NCI-H446 (cell line): ENCODE measurements at places on chromosomes 6 and 20.

GRCh38 chr6:48229841-48230240, 118.8 kb upstream of the PTCHD4 start:
- DNase-seq: no peak

DNA sequence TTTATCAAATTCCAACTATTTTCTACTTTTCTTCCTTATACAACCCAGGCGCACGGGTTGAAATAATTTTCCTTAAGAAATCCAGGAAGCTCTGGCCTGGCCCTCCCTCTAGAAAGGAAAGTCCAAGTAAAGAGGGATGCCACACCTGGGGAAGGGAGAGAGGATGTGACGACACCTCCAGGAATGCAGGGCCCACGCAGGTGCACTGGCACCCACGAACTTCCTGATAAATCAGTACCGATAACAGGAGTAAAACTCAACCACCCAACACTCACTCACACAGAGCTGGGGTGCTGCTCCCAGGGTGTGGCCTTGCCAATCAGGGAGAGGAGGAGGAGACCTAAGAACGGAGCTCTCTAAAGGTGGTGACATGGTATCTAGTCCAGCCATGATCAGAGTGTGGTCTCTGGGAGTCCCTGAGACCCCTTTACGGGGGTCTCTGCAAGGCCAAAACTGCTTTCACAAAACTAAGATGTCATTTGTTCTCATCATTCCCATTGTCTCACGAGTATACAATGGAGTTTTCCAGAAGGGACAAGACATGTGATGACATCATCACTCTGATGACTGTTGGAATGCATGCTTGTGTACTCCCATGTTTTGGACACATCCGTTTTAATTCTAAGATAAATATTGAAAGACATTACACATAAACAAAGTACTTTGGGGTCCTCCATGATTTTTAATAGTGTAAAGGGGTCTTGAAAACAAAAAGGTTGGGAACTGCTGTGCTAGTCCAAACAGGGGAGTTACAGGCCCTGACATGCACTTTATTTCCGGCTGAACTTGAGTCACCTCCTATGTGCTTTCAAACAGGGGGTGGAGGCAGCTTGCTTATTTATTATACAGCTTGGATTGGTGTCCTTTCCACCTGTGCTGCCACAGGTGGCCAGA, 2.2 kb upstream of the PARD6B start:
- DNase-seq: no peak

DNA sequence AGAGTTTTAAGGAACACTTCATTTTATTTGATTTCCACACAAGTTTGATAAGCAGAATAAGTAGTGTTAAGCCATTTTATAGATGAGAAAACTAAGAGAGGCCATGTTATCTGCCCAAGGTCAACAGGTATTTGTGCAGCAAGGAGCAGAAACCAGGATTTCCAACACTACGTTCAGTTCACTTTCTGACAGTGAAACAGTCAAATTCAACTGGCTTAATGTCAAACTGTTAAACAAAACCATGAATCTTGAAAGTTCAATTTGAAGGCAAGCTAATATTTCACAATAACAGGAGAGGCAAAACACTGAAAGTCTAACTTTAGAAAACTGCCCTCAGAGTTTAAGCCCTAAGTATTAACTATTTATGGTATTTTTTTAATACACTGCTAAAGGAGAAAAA, 32.6 kb downstream of the DTNBP1 start:
- DNase-seq: no peak

GRCh38 chr20:32967961-32968457, 36.2 kb downstream of the SUN5 start:
- DNase-seq: no peak

DNA sequence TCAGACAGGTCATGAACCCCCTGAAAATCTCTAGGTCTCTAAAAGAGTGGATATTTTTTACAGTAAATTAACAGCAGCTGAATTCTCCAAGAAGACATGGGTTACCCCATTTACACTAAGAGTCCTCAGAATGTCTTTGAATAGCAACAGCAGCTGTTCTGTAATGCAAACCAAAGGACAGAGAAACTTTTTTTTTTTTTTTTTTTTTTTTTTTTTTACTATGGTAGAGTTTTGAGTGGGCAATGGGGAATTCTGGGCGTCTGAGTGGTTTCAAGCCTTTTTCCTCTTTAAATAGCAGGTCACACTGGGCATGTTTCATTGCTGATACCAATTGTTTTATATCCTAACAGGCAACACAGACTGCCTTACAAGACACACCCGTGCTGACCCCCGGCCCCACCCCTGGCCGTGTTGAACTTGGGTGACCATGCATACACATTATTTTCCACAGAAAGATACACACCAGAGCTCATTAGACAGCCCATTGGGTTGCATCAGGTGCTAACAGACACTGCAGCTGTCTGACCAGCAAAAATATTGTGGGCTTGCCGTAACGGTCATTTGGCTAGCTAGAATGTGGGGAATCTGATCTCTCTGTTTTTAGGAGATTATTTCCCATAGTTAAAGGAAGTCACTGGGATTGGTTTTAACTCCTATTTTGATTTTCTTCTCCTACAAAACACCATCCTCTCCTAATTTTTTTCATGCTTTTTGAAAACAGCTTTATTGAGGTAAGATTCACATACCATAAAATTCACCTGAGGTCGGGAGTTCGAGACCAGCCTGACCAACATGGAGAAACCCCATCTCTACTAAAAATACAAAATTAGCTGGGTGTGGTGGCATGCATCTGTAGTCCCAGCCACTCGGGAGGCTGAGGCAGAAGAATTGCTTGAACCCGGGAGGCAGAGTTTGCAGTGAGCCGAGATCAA, 26.7 kb upstream of the IRF4 start:
- no peak for DNase-seq

DNA sequence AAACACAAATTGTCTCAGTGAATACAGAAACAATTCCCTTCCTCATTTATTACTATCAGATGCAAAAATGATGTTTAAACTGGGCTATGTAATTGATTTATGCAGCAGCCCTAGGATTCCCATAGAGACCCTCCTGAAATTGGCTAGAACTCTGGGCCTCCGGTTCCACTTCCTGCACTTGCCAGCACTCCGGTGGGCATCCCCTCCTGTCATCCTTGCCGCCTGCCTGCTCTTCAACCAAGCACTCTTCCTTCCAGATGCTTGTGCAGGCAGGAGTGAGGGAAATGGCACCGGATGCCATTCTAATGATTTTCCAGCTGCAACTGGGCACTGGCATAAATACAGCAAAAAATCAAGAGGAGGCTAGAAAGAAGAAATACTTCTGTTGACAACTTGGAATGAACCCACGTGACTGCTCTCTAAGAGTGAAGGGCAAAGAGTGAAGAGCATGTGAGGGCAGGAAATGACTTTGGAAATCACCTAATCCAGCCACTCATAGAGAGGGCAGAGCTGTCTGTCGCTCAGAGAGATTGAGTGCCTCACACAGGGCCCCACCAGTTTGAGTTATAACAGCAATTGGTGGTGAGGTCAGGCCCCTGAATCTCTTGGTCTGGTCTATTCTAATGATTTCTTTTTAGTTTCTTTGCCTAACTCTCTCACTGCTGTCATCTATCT, 3.7 kb upstream of the NEDD9 start:
- no peak for DNase-seq

DNA sequence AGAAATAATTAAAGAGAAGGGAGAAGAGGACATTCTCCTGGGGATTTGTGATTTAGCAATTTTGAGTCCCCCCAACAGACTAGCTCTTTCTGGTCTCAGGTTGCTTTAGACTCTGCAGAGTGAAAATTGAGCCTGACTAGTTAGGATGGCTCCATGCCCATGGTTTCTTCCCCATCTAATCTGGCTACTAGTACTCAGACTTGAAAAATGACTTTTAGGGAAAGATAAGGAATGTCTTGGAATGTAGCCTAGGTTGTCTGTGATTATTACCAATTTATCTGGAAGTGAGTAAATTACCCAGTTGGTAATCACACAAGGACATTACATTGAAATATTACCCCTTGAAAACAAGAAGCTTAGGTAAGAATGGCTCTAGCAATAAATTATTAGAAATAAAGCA, 4.2 kb downstream of the BEND6 start:
- DNase-seq: peak; percentile 38

- peak; percentile 22 for DNase-seq
These were observed 96.8 kb upstream of the NFATC2 start for GRCh38 chr20:51639206-51639832.

- DNase-seq: no peak
These were observed 5.3 kb downstream of the APMAP start for GRCh38 chr20:24987244-24987643.

- no peak for DNase-seq
These were observed 120.0 kb downstream of the SIM1 start for GRCh38 chr6:100344761-100345160.

GRCh38 chr6:133959667-133960368, 6.8 kb downstream of the TBPL1 start:
- no peak for DNase-seq

DNA sequence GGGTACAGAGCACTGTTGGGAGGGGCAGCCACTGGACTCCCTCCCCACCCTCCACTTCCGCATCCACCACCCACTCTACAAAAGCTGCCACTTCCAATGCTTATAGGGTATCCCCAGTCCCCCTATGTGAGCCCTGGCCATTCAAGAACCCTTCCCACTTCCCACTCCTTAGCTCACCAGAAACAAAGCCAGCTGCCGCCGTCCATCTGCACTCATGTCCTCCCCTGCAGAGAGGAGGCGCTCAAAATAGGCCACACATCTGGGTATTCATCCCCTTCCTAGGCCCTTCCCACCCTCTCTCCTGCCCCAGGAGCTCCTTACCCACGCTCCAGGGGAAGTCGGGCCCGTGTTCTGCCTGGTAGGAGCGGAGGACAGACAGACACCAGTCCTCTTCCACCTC, 6.5 kb upstream of the LY6G5C start:
- no peak for DNase-seq

DNA sequence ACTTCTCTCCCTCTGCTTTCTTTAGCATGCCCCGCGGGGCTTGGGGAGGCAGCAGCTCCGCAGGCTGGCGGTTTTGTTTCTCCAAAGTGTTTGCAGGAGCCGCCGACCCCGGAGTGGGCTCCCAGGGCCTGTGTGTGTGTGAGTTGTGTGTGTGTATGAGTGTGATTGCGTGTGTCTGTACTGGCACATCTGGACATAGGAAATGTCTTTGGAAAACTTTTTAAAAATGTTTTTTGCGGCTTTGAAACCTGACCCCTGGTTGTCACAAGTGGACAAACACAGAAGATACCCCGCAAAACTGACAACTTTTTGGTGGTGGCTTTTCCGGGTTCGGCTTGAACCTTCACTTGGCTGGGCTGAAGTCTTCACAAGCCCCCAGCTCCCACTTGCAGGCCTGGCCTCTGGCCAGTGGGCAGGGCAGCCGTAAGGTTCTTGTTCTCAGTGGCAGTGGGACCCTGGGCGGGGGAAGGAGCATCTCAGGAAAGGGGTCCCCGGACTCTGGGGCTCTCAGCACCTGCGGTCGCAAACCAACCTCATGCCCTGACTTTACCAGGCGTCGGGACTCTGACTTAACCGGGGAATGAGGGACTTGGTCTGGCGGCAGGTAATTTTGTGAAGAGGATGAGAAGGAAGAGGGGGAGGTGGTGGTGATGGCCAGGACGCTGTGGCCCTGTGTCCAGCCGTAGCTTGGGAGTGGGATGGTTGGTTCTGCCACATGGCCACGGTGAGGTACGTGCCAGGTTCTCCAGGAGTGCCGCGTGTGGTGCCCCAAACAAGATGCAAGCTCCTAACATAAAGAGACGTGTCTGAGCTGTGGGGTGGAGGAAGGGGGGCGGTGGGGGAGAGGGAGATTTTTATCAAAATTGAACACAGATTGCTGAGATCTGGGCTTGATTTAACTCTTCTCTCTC, 619 bp downstream of the DAAM2 start:
- DNase-seq: peak; percentile 13

GRCh38 chr6:108277295-108277694, 16.5 kb upstream of the SNX3 start:
- no peak for DNase-seq

DNA sequence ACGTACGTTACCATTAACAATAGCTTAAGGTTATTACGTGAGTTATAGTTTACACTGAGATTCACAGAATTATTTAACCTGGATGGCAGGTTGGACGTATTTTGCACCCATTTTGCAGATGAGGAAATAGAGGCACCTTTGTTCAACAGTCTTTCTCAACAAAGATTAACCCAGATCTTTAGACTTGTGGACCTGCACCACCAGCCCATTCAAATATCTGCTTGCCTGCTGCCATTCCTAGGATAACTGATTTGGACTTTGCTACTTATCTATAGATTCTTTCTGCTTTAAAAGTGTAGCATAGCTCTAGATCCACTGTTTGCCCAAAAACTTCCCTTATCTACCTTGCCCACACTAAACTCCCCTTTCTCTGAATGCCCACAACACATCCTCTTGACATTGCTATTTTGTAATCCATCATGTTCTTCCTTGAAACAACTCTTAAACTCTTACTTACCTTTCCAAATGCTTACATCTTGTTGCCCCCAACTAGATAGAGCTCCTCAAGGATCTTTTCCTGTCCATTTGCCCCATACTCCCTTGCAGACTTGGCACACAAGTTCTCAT, 56.4 kb upstream of the TNFAIP3 start:
- DNase-seq: no peak

DNA sequence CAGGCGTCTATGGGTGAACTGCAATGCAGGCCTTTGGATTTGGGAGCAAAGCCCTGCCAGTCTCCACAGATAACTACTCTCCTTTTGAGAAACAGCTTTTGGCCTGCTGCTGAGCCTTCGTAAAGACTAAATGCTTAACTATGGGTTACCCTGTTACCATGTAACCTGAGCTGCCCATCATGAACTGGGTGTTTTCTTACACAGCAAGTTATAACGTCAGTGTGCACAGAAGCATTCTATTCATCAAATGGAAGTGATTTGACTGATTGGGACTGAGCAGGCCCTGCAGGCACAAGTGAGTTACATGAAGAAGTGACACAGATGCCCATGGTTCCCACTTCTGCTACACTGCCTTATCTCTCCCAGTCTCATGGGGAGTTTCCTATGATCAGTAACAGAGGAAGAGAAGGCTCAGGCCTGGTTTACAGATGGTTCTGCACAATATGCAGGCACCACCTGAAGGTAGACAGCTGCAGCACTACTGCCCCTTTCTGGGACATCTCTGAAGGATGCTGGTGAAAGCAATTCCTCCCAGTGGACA, 319.1 kb downstream of the CD83 start:
- DNase-seq: no peak

- no peak for DNase-seq
These were observed 45.0 kb downstream of the NT5E start for GRCh38 chr6:85494547-85495536.

GRCh38 chr20:59165396-59165795, 1.8 kb downstream of the ZNF831 start:
- no peak for DNase-seq

DNA sequence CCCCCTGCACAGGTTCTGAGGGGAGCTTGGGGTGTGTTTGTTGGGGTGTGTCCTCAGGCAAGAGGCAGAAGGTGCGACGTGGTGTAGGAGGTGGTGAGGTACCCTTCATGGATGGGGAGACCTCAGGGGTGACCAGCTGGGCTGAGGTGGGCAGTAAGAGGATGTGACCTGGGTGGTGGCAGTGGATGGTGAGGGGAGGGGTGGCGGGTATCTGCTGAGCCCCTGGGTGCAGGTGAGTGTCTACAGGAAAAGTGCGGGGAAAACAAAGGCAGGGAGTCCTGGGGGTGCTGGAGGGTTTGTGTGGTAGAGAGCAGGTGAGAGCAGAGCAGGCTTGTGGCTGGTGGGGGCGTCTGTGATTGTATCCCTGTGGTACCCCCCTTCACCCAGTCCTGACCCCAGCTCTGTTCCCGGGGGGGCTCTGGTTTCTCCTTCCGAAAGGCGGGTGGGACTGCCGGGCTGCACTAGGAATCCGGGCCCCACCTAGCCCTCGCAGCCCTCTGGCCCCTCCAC, 631 bp downstream of the RAET1L start:
- no peak for DNase-seq

GRCh38 chr6:92473056-92473455, 946.3 kb downstream of the EPHA7 start:
- DNase-seq: no peak
